ENCODE measurements at places on chromosomes 2 and 18.

- DNase-seq = no peak
Observed at GRCh38 chr2:16090650-16091575, 150.6 kb downstream of the MYCN start.

DNA sequence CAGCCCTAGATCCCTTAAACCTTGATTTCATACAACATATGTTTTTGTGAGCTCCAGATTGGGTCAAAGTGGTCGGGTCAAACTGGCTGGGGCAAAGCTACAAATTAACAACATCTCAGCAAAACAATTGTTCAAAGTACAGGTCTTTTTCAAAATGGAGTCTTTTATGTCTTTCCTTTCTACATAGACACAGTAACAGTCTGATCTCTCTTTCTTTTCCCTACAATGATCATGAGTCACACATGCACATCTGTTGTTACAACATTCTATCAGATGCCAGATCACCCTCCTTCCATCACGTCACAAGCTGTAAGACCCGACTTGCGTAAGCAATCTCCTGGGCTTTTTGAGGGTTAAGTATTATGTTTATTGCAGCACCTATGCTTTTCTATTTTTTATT is 55.1 kb downstream of the RHOB start:
- no peak for DNase-seq

- DNase-seq = peak; percentile 64
Observed at GRCh38 chr18:12038639-12039539, 54.8 kb upstream of the ANKRD62 start.

DNA sequence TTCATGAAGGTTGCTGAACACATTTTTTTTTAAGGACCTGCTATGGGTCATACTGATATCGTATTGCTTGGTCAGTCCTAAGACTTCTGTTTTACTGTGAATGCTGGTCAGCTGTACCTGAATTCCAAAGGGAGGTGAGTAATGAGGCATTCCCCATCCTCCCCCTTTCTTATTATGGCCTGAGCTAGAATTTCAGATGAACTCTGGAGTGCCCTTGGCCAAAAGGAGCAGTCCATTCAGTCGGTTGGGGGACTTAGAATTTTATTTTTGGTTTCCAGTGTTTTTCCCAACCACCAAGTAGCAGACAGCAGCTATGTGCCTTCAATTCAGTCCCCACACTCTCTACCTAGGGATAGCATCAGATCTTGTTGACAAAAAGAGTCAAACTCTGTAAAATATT is 26.9 kb upstream of the PDCL3 start:
- DNase-seq = no peak

DNA sequence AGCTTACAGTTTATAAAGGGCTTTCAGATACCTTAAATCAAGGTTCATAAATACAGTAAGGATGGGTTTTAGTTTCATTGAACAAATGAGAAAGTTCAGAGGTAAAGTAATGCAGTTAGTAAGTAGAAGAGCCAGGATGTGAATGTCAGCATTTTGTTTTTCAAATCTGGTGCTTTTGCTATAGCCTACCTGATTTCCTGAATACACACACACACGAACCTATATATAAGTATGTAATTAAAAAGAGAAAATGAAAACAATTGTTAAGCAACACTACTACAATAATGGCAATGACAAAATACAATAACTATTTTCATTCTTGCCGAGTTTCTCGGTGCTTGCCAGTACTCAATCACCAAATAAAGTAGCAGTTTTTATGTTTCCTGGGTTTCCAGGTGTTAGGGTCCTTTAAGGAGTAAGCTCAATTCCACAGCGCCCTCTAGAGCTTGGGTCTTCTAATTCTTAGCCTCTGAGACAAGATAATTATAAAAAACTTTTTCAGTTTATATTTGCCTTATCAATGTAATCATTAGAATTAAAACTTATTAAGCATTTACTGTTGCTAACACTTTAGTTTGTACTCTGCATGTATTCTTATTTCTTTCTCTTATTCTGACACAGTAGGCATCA is 512.9 kb upstream of the ACVR2A start:
- peak; percentile 8 for DNase-seq

- no peak for DNase-seq
Observed at GRCh38 chr18:13465476-13465875, 246.9 kb downstream of the LDLRAD4 start.
